ENCODE measurements at places on chromosomes 12 and 14. TPM values are rescaled to one million over a fixed set of nuclear protein-coding genes. Genes with fewer than 3 reads are reported as not detected.

DNA sequence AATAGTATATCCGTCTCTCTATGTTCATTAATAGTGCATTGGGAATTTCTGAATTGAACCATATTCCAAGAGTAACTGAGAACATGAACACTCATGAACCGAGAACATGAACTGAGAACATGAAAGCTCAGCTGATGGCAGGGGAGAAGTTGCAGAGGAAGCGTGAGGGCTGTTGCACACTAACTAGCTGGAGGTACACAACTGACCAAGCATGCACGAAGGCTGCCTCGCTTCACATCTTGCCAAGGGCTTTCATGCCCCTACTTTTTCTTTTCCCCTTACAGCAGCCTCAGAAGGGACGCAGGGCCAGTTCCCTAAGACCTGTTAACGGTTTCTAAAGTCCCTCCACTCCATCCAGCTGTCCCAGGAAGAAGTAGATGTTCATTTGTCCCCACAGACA, 4.3 kb downstream of the RNASE1 start:
- no peak for DNase-seq

GRCh38 chr12:1117970-1118563, 127.0 kb downstream of the ERC1 start:
- DNase-seq, result peak; percentile 81

DNA sequence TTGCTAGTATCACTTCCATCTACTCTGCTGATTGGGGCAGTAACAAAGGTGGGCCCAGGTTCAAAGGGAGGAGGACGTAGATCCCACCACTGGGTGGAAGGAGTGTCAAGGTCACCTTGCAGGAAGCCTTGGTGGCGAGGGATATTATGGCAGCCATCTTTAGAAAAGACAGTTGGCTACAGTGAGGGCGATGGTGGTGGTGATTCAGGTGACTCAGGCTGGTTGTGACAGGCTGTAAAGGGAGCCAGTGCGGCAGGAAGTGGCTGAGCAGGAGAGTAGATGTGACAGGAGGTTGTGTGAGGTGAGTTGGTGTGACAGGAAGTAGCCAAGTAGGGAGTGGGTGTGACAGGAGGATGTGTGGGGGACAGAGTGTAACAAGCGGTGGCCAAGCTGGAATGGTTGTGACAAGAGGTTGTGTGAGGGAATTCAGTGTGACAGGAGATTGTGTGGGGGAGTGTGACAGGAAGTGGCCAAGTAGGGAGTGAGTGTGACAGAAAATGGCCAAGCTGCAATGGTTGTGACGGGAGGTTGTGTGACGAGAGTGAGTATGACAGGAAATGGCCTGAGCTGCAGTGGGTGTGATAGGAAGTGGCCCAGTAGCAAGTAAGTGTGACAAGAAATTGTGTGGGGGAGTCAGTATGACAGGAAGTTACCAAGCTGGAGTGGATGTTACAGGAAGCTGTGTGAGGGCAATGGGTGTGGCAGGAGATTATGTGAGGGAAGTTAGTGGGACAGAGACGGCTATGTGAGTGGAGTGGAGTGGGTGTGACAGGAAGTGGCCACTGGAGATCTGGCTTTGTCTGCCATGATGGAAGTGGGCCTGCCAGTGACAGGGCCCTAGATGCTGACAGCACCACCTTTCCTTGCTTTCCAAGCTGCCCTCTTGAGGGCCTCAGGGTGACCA, 136.5 kb upstream of the MYL2 start:
- DNase-seq, result peak; percentile 79

DNA sequence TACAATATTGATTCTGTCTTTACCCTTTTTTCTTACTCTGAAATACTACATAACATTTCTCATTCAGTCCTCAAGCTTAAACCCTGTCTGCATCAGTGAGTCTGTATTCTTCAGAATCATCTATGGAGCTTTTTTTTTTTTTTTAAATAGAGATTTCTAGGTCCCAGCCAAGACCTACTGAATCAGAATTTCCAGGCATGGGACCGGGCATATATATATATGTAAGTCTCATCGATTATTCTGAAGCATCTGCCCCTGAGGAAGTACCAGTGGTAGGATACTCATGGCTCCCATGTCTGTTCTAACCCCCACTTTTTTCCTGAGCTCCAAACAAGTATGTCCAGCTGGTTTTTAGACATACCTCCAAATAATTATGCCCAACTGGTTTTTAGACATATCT, 6.1 kb downstream of the DDX47 start:
- no peak for DNase-seq

GRCh38 chr14:23385642-23386265, 8.9 kb downstream of the CMTM5 start:
- DNase-seq, result no peak

DNA sequence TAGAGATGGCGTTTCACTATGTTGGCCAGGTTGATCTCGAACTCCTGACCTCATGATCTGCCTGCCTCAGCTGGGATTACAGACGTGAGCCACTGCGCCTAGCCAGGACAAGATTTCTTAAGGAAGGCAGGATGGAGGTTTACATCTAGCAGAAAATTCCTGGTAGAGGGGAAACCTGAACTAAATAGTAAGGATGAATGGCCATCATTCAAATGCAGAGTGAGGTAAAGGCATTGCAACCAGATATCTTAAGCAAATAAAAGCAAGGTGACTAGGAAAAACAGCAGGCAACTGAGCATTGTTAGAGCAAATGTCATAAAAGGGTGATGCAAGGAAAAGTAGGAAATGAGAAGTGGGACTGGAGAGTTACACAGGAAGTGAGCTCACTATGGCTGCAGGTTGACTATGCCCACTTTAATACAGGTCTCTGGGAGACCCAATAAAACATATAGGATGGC, 133.0 kb downstream of the SOX5 start:
- no peak for DNase-seq

GRCh38 chr14:61444215-61444768, 122.9 kb downstream of the PRKCH start:
- DNase-seq, result peak; percentile 81

- no peak for DNase-seq
Observed at GRCh38 chr14:58746701-58747100, 108.9 kb downstream of the DACT1 start.

- peak; percentile 91 for DNase-seq
Observed at GRCh38 chr12:94650143-94651056, at the start of gene TMCC3. Gene TMCC3 (minus strand): TSS chr12:94650557. CDS start chr12:94650430, 127 bp downstream.

GRCh38 chr12:131894981-131895639, 688 bp downstream of the ULK1 start:
- peak; percentile 88 for DNase-seq

GRCh38 chr14:89648510-89648909, 231.5 kb upstream of the FOXN3 start:
- DNase-seq, result no peak

DNA sequence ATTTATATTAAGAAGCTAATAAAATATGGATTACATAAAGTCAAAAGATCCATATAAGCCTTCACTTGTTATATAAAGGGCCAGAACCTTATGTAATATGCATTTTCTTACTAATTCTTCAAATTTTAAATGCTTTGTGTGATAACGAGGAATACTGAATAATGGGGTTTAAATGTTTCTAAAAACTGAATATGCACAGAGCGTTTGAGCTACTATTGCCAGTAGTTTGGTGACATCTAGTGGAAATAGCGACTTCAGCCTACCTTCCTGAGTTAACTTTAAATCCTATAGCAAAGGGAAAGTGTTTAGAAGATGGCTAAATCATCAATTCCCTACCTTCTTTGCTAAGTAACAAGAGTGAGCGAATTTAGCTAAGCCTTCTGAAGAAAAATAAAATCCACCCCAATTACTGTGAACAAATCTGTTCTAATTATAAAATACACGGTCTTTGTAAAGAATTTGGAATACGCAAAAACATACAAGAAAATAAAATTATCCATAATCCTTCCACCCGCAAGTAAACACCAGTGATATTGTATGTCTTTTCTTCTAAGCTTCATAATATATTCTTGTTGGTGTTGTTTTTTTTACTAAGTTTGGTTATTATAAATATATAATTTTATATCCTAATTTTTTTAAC, 115.5 kb upstream of the G2E3 start:
- DNase-seq, result no peak

DNA sequence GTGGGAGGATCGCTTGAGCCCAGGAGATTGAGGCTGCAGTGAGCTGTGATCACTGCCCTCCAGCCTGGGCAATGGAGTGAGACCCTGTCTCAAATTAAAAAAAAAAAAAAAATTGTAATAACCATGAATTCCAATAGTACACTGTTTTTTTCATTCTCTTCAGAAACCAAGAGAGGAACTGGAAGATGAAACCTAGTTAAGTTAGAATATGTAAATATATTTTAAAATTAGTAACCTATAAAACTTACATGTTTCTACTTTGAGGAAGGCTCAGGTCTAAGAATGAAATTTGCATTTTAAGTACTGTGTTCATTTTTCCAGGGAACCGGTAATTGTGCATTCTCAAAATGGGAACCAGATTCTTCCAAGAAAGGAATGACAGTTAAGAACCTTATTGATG, 18.8 kb downstream of the KNTC1 start:
- no peak for DNase-seq

DNA sequence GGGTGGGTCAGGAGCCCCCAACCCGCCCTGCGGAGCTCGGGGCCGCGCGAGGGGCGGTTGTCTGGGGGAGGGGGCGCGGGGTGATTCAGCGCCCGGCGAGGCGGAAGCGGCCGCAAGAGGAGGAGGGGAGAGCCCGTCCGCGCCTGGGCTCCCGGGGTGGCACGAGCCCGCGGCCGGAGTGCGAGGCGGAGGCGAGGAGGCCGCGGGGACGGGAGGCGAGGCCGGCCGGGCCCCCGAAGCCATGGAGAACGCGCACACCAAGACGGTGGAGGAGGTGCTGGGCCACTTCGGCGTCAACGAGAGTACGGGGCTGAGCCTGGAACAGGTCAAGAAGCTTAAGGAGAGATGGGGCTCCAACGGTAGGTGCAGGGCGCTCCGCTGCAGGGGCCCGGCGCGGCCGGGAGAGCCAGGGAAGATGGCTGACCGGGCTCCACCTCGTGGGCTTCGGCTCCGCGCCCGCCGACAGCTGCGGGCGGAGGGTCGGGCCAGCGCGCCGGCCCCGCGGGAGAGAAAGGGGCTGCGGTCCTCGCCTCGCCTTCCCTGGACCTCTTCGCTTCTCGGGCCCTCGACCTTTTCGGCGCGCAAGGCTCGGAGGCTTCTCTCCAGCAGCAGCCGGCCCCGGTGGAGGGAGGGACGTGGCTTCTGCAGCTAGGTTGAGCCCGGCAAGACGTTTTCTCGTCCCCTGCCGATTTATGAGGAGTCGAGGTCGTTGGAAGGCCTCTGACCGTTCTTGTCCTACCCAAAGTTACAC, 677 bp downstream of the ATP2A2 start:
- peak; percentile 92 for DNase-seq

GRCh38 chr14:88750945-88751344, 41.8 kb downstream of the EML5 start:
- DNase-seq, result no peak

DNA sequence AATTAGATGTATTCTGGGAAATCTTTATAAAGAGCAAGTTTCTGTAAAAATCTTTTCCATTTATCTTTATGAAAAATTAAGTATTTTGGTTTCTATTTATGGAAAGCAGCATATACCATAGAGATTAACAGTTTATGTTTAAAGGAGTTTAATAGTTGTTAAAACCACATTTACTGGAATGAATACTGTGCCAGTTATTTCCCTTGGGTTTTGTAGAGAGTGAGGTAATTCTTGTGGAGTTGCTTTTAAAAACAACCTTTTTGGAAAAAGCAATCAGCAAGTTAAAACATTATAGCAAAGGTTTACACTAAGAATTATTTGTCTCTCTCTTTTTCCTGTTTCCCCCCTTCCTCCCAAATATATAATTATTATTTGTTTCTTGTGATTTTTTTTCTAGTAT, 34.9 kb downstream of the AEBP2 start:
- DNase-seq, result no peak

- peak; percentile 89 for DNase-seq
Observed at GRCh38 chr12:111438481-111438880, 32.8 kb downstream of the SH2B3 start.

DNA sequence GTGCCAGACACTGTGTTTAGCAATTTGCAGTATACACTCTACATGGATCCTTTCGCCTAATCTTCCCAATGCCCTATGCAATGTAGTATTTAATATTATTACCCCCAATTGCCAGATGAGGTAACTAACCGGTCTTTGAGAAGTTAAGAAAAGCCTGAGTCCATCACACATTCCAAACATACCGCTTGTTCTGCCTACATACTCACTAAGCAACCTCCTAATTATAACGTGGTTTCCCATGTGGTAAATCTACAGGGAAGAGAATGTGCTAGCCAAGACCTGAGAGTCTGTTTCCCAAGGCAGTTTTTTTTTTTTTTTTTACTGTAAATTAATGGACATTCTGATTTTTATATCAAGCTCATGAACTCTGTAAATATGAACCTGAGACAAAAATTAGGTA, 37.2 kb downstream of the ATP2B1 start:
- DNase-seq, result no peak

DNA sequence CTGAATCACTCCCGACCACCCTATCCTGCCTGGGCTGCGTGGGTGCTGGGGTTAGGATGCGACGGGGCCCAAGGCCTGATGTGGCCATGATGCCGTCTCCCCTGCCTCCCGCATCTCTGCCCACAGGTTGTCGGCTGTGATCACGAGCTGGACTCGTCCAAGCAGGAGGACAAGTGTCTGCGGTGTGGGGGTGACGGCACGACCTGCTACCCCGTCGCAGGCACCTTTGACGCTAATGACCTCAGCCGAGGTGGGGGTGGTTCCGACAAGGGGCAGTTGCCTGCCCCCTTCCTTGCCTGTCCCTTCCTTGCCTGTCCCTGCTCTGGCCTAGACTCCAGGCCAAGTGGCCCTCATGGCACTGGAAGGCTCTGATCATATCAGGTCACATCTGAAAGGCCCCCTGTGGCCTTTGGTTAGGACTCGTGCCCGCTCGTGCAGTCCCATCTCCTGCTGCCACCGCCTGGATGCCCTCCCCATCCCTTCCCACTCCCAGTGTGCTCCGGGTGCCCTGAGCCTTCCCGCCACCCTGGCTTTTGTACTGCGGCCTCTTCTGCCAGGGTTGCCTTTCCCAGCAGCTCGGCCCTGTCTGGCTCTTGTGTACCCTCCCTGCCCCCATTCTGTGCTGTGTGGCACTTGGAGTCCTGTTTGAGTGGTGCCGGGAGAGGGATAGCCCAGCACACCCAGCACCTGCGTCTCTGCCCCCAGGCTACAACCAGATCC, 13.6 kb downstream of the PAPLN start:
- DNase-seq, result peak; percentile 75

DNA sequence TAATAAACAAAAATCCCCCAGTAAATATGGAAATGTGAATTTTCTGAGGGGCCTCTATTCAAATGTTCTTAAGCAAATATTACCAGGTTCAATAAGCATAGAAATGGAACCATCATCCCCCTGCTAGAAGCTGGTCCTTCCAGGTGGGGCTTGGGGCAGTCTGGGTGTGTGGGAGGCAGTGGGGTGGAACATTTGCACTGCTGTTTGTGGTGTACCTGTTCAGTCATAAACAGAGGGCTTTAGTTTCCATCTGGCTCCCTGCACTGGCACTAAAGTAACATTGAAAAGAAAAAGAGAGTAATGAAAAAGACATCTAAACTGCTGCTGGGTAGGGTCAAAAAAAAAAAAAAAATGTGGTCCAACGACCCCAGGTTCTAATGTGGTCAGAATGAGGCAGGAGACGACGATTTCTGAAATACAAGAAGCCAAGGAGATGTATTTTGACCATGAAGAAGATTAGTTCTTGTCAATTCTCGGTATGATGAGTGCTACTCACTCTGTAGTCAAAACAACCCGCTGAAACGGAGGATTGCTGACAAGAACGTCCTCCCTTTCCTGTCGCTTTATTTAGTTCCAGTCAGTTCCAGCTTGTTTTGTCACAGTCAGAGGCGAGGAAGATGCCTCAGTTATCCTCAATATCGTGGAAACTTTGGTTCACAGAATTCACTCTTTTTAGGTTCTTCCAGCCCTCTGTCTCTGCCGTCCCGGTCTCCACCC, 44.2 kb upstream of the MANSC4 start:
- DNase-seq, result no peak

Gene BTBD6
- polyA plus RNA-seq, result 29.0 TPM

Gene POTEM
- polyA plus RNA-seq, result not detected

Gene C1QL4
- polyA plus RNA-seq, result not detected

Gene NRXN3
- polyA plus RNA-seq, result 0.80 TPM

Gene ENDOU
- 0.16 TPM for polyA plus RNA-seq
